ENCODE measurements at places on chromosomes 3 and 15.

- DNase-seq: no peak
These were observed 65.8 kb upstream of the GSK3B start for GRCh38 chr3:120160050-120160449.

DNA sequence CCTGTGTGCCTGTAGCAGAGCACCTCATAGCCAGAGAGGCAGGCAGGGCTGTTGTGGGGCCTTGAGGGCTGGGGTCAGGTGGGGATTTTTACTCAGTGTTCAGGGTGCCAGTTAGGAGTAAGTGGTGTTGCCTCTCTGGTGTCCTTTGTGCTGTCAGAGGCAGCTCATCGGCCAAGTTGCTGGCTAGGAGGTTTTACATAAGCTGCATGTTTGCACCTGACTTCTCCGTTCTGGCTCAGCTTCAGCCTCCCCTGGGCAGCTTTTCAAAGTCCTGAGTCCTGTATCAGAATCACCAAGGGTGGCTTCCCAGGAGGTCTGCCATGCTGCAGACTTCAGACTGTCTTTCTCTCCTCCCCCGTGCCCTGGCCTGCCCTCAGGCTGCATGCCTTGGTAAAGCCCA, 242.6 kb upstream of the TPM1 start:
- DNase-seq: no peak

DNA sequence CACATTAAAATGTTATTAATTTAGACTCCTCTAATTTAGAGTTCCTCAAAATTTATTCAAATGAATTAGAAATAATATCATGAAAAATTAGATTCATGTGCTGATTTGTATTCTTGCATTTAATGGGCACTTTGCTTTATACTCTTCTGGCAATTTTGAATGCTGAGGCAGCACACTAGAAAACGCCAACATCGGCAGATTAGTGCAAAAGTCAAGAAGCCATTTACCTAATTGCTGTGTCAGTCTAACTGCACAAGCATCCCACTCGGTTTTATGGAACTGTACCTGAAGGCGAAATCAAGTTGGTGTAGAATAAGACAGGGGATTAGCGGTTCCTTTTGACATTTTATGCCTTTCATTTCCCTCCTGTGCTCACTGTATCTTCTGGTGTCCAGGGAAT, 382.0 kb downstream of the ROBO2 start:
- no peak for DNase-seq

GRCh38 chr3:7410782-7411181, 549.9 kb downstream of the GRM7 start:
- DNase-seq: no peak

- DNase-seq: peak; percentile 90
These were observed 451.1 kb upstream of the KCNMB2 start for GRCh38 chr3:178084938-178085816.

- DNase-seq: no peak
These were observed 1.2 kb downstream of the LPCAT4 start for GRCh38 chr15:34365836-34366235.

DNA sequence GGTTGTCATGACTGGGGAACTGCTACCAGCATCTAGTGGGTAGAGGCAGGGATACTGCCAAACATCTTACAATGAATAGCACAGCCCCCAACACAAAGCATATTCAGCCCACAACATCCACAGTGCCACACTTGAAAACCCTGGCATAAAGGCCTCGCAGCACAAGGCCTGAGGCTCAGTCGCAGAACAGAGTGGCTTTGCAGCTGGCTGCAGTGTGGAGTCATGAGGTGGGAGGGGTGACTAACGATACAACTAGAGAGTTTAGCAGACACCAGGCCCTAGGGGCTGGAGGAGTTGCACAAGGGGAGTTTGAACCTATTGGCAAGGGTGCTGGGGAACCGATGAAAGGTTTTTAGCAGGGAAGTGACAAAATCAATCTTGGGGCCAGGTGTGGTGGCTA, 32.1 kb downstream of the GRK7 start:
- DNase-seq: no peak

DNA sequence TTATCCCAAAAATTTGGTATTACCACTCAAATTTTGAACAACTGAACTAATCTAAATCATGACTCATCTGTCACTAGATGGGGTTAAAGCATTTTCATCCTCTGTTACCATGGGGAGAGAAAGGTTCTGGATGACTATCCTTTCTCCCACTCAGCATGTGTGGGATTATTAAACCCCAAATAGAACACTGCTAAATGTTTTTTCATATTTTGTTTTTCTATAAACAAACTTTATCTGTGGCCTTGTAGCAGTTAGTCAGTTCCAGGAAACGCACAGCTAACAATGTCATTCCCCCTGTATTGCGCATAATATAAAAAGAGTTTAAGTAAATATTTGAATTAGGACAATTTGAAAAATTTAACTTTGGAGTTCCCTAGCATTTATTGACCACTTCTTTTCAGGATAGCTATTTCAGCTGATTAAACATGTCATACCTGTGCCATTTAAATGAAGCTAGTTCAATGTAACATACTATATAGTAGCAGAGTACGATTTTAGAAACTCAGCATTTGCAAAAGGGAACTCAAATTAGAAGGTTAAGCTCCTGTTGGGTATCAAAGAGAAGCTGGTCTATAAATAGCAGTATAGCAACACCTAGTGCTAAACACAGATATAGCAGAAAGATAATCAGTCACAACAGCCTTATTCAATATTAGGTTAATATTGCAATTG, 9.2 kb upstream of the TMEM212 start:
- no peak for DNase-seq
